ENCODE measurements at places on chromosomes 5 and 9. TPM values are rescaled to one million over a fixed set of nuclear protein-coding genes. Genes with fewer than 3 reads are reported as not detected.

ACO1 gene
- 125 TPM for total RNA-seq

DDX31 gene
- total RNA-seq = 11.4 TPM

SH3GL2 gene
- total RNA-seq = not detected

F2RL1 gene
- total RNA-seq = 2.6 TPM

PRDM9 gene
- total RNA-seq = not detected

SNCAIP gene
- 2.8 TPM for total RNA-seq

DNA sequence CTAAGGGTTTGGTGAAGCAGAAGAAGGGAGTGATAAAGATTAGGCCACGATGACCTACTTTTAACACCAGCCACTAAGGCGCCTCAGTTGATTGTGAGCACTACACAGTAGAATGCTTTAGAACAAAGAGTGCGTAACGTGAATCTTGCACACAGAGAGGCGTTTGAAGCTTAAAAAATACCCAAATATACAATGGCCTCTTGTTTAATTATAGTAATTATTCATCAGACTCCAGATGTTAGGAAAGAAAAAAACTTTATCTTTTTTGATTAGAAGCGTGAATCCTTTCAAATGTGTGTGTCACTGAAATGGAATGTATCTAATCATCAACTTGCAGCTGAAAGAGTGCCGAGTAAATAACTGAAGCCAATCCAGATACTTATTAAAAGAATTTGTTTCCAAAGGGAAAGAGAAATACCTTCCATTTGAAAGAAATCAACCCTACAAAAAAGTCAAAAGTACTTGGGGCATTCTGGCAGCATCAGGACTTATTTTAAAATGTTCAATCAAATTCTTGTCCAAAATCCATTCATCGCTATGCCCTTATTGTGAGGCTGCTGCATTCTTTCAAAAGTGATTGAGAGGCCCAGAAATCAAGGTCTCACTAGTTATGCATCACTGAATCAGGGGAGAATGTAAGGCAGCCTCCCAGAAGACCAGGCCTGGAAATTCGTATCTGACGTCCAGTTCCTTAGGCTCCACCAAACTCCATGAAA lies 337.5 kb downstream of the ZNF608 start:
- no peak for DNase-seq
- H3K4me1 ChIP-seq = peaks cover 12% of the 10 kb centered on the region
- H3K36me3 ChIP-seq = no peaks in the 10 kb centered on the region
- no peaks in the 10 kb centered on the region for H3K27me3 ChIP-seq

DNA sequence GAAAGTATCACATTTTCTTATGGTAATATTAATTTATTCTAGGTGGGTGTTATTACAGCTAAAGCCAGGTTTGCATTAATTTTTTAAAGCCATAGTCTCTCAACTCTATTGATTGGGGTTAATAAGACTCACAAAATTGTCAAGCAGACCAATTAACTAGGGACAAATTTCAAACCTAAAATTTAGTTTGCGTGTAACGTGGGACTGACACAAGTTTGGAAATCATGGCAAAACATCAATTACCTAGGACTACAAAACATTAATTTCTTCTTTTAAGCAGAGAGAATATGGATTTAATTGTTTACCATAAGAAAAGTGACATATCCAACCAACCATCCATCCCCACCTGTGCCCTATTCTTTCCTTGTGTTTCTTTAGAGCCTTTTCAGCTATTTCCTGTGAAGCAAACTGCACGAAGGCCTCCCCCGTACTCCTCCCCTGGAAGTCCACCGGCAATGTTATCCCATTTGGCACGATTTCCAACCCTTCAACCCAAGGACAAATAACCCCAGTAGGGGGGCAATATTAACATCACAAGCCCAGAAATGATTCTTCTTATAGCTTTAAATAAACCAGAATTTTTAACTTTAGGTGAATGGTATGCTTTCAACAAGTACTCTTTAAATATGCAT lies 4.4 kb downstream of the HNRNPH1 start:
- no peak for DNase-seq
- no peaks in the 10 kb centered on the region for H3K27me3 ChIP-seq
- peak overlapping the region; percentile 98 for H3K4me3 ChIP-seq
- no peaks in the 10 kb centered on the region for H3K36me3 ChIP-seq
- H3K27ac ChIP-seq = no peak overlapping the region

GRCh38 chr5:151180291-151180690 lies 22.7 kb upstream of the ANXA6 start:
- H3K4me1 ChIP-seq = no peaks in the 10 kb centered on the region
- H3K4me3 ChIP-seq = no peak overlapping the region
- H3K36me3 ChIP-seq = no peaks in the 10 kb centered on the region
- H3K27me3 ChIP-seq = no peaks in the 10 kb centered on the region

GRCh38 chr5:172453206-172453985 lies 929 bp downstream of the SH3PXD2B start:
- H3K36me3 ChIP-seq = no peaks in the 10 kb centered on the region
- peaks cover 56% of the 10 kb centered on the region for H3K4me1 ChIP-seq
- no peak for DNase-seq
- peak overlapping the region; percentile 76 for H3K27ac ChIP-seq
- no peaks in the 10 kb centered on the region for H3K27me3 ChIP-seq
- peak overlapping the region; percentile 26 for H3K4me3 ChIP-seq

GRCh38 chr5:118220556-118221195 lies 767.7 kb downstream of the DTWD2 start:
- no peak for DNase-seq
- no peak overlapping the region for H3K4me3 ChIP-seq
- H3K36me3 ChIP-seq = no peaks in the 10 kb centered on the region
- H3K27ac ChIP-seq = no peak overlapping the region
- no peaks in the 10 kb centered on the region for H3K4me1 ChIP-seq

- H3K36me3 ChIP-seq = no peaks in the 10 kb centered on the region
- peak; percentile 31 for DNase-seq
- peak overlapping the region; percentile 82 for H3K27ac ChIP-seq
- peak overlapping the region; percentile 57 for H3K4me3 ChIP-seq
- H3K27me3 ChIP-seq = no peaks in the 10 kb centered on the region
Measured at GRCh38 chr9:14315875-14316601, 2.1 kb upstream of the NFIB start.

Data from adrenal gland (tissue), 19 donors.